ENCODE measurements at places on chromosomes 11 and 22.

DNA sequence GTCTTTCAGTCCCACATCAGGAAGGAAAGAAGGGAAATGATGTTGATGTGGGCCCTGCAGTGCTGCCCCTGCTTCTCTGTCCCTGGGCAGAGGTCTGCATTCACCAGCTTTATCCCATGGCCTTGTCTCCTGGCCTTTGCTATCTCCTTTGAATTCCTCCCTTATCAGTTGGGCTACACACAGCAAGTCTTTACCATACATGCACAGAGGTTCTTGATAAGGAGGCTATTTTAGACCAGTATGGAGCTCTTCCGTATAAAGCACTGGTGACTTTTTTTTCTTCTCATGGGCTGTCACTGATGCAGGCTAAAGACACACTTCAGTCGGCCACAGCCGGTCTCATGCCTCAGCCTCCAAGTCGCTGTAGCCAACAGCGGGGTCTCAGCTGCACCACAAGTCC lies 20.2 kb downstream of the MYO18B start:
- no peak for DNase-seq

DNA sequence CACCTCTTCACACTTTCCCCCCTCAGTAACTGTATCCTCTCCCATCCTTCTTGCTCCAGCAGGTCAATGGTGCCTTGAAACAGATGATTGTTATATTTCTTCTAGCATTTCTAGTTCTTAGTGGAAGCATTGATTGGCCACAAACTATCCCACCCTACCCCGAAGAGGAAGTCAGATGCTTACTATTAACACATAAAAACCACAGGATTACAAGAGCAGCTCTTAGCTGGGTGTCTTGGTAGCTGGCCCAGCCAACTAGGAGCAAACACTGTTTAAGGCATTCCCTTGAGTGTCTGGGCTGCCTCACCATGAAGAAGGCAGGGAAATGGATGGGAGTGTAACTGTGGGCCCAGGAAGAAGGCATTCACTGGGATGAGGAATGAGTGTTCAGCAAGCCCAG lies 176.6 kb downstream of the GRIK4 start:
- DNase-seq = no peak

DNA sequence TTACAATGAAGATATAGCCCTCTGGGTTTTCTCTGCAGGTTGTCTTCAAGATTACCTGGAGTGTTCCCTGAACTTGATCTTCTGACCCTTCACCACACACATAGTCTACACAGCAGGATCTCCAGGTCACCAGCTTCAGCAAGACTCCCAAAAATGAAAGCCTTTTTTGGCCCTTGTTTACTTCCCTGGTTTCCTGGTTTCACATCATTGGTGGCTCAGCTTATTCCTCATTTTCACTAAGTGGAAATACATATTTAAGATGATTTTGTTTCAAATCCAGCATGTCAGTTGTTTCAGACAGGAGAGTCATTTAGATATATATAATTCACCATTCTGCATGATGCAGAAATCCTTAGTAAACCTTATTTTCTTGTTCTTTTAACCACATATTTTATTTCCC lies 41.6 kb upstream of the MPEG1 start:
- no peak for DNase-seq

- DNase-seq = no peak
These were observed 96.4 kb downstream of the CTTN start for GRCh38 chr11:70494559-70495350.

- DNase-seq = no peak
These were observed 560.1 kb upstream of the FAT3 start for GRCh38 chr11:91664521-91664920.

- DNase-seq = no peak
These were observed 12.0 kb downstream of the UPK3A start for GRCh38 chr22:45296628-45297297.

DNA sequence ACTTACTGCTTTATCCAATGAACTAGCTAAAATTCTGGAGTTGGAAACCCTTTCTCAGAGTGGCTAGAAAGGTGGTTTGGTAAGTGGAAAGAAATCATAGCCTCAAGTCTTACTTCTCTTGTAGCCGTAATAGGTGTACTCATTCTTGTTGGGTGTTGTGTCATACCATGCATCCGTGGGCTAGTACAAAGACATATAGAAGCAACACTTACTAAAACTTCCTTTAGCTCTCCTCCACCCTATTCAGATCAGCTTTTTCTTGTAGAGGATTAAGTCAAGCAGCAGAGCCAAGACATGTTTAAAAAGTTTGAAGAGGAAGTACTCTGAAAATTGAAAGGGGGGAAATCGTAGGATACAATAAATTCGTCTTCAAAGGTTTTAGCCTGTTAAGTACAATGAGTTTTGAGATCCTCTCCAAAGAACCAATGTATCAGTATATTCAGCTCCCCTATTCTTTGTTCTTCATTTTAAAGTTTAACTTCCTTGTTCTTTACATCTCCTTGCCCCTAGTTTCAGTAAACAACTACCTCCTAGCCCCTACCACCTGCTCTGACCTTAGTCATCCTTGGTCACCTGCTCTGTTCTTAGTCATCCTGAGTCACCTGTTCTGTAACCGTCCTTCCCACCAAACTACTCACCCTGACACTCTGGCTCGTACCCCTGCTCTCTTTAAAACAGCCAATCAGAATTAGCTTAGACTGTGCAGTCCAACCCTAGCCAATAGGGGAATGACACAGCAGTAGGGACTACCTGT lies 62.1 kb upstream of the DEUP1 start:
- DNase-seq = no peak

DNA sequence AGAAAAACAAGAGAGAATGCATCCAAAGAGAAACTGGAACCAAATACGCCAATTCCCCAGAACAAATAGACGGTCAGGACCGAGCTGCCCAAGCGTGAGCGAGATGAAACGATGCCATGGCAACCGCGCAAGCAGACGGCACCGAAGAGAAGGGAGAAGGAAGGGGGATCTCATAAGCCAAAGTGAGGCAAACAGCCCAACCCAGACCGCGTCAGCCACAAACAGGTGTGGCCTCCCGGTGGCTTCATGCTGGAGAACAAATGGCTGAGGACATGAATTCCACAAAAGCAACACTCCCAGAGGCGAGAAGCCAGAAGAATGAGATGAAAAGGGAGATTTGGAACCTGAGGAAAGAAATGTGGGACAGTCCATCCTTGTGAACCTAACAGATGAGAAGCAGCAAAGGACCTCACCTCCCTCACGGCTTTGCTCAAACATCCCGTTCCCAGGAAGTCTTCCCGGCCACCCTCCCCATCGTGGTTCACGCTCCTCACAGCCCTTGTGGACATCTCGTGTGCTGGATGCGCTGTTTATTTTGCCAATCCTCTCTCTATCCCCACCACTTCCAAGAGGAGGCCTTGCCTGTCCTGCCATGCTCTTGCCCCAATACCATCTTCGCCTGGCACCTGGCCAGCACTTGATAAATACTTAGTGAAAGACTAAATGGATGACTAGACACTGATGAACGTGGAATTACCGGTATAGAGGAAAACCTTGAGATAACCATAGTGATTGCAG lies 89.1 kb upstream of the RTL6 start:
- no peak for DNase-seq

DNA sequence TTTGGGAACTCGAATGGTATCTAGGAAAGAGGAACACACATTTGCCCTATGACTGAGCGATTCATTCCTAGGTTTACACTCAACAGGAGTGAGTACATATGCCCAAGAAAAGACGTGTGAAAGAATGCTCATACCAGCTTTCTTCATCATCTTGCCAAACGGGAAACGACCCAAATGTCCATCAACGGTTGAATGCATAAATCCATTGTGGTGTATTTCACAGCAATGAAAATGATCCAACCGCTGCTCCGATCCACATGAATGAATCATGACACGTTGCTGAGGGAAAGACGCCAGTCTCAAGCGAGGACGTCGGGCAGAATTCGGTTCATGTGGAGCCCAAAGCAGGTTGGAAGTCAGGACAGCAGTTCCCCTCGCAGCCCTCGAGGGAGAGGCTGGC lies 71.5 kb downstream of the CYTH4 start:
- no peak for DNase-seq

DNA sequence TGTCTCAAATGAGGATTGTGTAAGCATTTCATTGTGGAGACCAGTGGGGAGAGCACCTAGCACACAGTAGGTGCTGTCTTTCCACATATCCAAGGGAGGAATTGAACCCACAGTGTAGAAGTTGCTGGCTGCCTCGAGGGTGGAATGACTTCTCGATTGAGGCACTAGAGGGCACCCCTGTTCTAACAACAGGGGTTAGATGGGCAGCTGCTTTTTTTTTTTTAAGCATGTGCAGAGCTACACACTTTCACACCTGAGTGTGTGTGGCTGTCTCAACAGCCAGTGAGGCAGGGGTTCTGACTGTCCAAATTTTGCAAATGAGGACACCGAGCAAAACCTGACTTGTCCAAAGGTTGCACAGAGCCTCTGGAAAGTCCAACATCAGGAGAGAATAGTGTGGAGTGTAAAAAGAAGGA lies 118.2 kb upstream of the CRYBB3 start:
- DNase-seq = peak; percentile 17

DNA sequence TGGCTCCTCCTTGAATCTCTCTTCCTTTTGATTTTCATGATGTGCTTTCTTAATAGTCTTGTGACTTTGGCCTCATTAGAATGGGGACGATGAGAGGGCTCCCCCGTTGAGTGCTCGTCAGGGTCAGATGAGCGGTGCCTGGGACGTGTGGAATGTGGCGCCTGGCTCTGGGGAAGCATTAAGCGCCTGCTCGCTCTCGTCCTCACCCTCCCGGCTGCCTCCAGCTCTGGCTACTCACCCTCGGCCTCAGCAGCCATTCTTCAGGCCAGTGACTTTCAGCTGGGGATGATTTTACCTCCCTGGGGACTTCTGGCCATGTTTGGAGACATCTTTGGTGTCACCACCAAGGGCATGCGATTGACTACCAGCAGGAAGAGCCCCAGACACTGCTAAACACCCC lies 69.7 kb downstream of the RPS6KA4 start:
- DNase-seq = no peak

DNA sequence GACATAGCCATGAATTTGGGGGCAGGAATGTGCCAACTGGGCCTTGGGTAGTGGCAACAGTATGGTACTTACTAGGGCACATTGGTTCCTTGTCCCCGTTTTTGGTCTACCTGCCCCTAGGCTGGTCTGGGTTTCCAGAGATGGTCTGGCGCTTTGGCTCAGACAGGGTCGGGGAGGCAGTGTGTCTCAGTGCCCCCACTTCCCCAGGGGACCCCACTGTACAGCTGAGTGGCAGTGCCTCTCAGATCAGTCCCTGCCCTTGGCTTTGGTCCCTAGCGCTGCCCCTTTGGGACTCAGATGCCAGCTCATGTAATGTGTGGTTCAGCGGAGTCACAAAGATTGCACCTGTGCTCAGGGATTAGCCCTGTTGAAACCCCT lies 3.3 kb downstream of the RIC8A start:
- no peak for DNase-seq

- DNase-seq = peak; percentile 35
These were observed 3.4 kb downstream of the TSPAN32 start for GRCh38 chr11:2305140-2305778.

- no peak for DNase-seq
These were observed 12.7 kb upstream of the PANX2 start for GRCh38 chr22:50157709-50158375.

- DNase-seq = no peak
These were observed 879 bp downstream of the TMEM121B start for GRCh38 chr22:17120281-17120680.

- DNase-seq = no peak
These were observed 5.2 kb upstream of the SMTN start for GRCh38 chr22:31075961-31076360.

DNA sequence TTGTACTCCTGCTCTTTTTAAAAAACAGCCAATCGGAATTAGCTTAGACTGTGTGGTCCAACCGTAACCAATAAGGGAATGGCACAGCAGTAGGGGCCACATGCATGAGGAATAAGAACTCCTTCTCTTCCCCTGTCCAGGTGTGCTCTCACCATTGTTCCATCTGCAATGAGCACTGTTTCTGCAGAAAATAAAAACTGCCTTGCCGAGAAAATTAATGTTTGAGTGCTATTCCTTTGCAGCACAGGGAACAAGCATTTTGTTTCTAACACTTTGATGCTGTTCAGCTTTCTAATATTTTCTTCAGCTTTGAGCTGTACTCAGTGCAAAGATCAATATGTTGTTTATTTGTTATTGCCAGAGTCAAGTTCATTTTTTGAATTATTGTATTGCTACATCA lies 57.9 kb downstream of the PIWIL3 start:
- no peak for DNase-seq

DNA sequence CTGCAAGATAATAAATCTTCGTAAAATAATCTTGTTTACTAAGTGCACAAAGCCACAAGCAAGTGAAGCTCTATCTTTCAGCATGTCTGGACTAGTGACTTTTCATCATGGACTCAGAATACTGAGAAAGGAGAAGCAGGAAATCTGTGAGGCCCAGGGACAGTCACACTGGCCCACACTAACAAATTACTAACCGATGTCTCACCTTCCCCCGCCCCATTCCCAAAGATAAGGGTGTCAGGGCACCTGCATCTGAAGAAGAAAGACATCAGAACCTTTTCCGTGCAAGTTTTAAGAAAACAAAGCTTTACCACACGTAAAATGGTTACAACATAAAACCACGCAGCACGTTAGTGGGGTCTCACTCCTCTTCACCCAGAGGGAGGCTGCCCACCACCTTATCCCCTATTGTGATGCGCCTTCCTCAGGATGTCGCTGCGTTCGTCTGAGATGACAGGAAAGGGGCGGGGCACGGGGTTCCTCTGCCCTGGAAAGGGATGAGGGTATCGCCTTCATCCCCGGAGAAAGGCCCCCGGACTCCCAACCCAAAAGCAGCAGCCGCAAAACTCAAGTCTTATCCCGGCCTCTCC lies 616 bp downstream of the BTBD10 start:
- DNase-seq = no peak

DNA sequence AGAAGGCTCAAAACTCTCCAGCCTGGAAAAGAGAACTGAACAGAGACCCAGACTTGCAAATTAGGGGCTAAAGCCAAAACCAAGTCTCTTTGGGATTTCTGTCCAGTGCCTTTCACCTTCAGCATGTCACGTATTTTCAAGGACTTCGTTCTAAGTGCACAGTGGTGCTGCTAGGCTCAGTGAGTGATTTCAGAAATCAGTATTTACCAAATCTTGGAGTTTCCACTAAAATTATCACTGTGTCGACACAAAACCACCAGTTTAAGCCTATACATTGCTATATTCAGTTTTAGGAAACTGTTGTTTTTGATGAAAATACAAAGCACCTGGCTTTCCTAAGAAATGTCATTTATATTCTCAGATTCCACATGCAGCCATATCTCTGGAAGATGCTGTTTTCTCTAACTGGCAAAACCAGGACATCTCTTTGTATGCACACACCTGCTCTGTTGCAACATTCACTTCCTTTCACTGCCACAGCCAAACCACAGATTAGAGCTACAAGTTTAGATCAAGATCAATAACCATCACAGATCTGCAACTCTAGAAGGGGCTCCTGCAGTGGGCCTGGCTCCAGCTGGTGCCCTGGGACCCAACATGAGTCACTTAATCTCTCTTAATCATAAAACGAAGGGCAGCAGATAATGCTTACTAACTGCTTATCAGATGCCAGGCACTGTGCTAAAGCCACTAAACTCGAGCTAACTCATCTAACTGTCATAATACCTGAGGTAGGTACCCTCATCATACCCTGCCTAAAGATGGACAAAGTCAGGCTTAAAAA lies 22.3 kb downstream of the SMCO4 start:
- DNase-seq = no peak

- DNase-seq = no peak
These were observed 63.8 kb downstream of the SC5D start for GRCh38 chr11:121356357-121356756.

All from Panc1 (cell line).